Activated T-cell treated with anti-CD3 and anti-CD28 coated beads, Interleukin-2, amount 50 U/mL, for 48 hours (primary cell): ENCODE measurements at places on chromosomes 3 and 15.

- DNase-seq: no peak
Measured at GRCh38 chr15:42903388-42904324, 16.9 kb downstream of the TTBK2 start.

GRCh38 chr3:16824081-16824696, 60.6 kb upstream of the PLCL2 start:
- DNase-seq: peak; percentile 52

GRCh38 chr3:179083977-179084376, 12.4 kb upstream of the ZMAT3 start:
- no peak for DNase-seq

DNA sequence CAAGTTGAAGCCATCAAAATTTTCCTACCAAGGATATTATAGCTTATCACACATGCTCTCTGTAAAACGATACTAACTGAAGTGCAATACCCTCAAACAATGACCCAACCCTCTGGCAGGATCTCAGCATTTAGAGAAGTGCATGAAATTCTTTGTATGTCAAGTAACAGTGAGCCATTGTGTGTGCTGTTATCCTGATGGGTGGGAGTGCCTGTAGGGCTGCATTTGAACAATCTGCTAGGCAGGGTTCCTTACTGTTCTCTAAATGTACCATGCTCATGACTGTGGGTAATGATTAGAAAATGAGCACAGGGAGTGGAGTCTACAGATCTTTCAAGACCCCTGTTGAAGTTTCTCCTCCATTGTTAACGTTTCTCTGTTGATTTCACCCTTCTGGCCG, 398.1 kb downstream of the NSUN3 start:
- DNase-seq: no peak

DNA sequence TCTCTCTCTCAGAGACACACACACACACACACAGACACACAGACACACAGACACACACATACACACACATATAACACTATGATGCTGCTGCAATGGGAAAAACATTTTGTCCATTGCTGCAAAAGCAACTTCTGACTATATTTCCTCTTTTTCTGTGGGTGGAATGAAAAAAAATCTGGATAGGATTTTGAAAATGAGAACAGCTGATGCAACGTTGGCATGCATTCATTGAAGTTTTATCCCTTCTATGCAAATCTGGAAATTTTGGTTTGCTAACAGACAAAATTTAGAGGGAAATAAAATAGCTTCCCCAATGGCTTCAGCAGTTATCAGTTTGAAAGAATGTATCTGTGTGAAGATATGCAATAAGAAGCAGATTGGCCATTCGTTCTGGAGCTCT, 763.4 kb upstream of the GRM7 start:
- DNase-seq: no peak

DNA sequence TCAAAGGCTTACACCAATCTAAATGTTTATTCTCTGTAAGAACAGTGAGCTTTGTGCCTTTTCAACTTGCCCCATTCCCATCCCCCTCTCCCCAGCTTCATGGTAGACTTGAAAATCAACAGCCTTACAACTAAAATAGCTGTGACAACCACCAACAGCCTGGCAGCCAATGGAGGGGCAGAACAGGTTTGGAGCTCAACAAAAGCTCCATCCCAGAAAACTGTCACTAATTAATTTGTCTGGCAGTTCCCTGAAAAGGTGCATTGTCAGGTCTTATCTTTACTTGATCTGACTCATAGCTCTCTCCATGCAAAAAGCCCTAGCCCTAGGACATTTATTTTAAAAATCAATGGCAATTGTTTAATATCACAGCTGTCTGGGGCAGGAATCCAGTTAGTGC, 22.6 kb downstream of the MTHFS start:
- DNase-seq: no peak

DNA sequence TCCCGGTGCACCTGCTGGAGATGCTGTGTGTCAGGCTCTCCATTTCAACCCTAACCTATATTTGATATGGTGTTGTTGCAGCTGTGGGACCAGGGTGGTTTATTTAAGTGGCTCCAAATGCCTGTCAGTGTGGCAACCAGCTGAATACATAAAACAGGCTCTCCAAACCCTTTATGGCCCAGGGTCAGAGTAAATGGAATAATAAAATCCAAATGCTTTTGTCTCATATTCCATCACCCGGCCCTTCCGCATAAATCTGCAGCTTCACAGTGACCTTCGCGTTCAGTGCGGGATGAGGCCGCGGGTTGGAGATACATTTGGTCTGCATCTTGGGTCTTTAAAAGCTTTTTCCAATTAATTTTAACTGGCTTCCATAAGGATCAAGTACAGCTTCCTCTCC, 382.1 kb upstream of the NR2F2 start:
- DNase-seq: no peak

GRCh38 chr3:183591881-183592521, 36.5 kb upstream of the KLHL6 start:
- DNase-seq: no peak

DNA sequence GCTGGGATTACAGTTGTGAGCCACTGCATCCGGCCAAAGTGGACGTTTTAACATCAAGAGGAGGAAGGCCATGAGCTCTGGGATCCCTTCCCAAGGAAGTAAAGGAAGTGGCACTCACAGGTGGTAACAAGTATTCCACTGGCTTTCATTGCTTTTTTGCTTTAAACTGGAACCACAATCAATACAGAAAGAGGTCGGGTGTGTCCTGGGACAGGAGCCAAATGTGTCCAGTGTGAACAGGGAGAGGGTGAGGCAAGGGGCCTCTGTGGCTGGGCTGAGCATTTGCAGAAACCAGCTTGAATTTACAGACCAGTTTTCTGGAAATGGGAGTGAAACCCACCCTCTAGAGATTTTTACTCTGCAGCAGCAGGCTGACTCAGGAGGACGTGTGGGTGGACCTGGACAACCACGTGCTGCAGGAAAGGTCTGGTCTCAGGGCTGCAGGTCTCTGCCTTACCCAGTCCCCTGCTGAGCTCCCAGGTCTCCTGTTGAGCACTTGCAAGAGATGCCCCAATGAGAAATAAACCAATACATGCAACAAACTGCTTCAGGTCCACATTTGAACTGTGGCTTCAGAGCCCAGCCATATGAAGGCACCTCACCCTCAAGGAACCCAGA, 42.8 kb upstream of the TMEM115 start:
- DNase-seq: no peak

- DNase-seq: no peak
Measured at GRCh38 chr3:46281551-46281950, 39.3 kb downstream of the CCR3 start.

DNA sequence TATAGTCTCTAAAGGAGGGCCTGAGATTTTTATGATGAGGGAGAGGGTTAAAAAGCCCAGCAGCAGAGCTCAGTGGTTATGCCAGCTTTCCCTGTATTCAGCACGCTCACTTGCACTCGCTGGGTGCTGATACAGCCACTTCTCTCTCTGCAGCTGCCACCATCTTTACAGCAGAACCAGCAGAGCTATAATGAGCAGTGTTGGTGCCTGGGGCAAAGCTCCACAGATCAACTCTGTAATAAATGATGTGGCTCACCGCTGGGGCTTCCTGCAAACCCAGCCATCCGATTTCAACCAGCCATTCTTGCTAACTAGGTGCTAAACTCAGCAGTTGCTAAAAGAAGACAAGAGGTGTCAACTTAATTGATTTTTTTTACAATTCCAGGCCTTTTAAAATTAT, 48.0 kb downstream of the ARNT2 start:
- DNase-seq: no peak

- no peak for DNase-seq
Measured at GRCh38 chr3:182971637-182972036, 8.7 kb downstream of the DCUN1D1 start.

DNA sequence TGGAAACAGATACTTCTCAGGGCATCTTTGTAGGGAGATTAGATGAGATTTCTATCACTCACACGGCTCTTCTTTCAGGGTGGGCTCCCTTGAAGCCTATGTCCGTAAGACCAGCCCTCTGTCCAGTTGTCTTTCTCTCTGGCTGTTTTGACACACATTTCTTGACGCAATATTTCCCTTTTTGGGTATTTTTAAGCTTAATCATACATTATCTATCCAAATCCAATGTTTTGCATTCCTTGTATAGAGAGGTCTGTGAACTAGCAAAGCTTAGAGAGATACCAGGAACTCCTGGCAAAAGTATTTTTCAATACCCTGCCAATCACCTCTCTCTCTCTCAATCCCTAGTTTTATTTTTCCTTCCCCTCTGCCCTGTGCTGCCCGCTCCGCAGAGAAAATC, 79.3 kb downstream of the EOMES start:
- no peak for DNase-seq
